ENCODE measurements at places on chromosomes 3 and 15. TPM values are rescaled to one million over a fixed set of nuclear protein-coding genes. Genes with fewer than 3 reads are reported as not detected.

DNA sequence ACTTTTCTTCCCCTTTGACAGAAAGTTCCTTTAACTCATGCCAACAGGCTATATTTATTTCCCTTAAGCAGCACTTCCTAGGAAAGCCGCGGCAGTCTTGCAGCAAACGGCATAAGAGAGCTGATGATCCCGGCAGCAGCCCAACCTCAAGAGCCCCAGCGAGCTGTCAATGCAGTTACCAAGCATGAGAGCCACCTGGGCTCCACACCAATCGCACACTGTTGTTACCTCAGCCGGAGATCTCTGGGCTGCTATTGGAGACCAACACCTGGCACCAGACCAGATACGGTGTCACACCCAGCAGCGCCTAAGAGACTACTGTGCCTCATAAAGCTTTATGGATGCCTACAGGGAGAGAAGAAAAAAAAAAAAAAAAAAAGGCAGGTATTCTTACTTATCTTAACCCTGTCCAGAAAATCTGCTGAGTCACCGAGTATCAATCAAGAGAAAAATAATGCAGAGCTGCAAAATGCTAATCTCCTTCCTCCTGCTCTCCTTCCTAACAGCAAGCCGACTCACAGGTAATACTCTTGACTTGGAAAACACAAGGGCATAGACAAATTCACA is 11.7 kb downstream of the ABCC5 start:
- DNase-seq = peak; percentile 34
- peaks cover 12% of the 10 kb centered on the region for H3K4me1 ChIP-seq

DNA sequence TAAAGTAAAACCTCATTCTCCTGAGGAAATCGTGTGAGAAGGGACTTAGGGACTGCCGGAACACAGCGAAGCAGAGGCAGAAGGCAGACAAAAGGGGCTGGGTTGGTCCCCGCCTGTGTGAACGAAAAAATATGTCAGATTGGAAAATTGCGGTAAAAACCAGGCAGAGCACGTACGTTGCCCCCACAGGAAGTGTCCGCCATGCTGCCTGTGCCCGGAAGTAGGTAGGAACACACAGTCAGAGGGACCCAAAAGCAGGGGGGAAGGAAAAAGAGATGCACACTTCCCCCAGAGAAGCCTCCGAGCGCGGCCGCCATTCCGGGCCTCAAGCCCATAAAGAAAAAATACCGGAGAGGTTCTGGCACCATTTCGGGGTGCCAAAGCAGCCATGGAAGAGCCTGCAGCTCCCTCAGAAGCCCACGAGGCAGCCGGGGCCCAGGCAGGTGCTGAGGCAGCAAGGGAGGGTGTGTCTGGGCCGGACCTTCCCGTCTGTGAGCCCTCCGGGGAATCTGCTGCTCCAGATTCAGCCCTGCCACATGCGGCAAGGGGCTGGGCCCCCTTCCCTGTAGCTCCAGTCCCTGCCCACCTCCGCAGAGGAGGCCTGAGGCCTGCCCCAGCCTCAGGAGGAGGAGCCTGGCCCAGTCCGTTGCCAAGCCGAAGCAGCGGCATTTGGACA is at the start of gene MKRN3:
Gene MKRN3, plus strand, starts transcription at position 280 of the 676 bp plus-strand sequence. Its CDS starts 109 bp downstream, at position 389.
- DNase-seq = peak; percentile 13
- H3K27ac ChIP-seq = peak within 1 kb of the TSS; percentile 27
- no peaks in the 10 kb centered on the region for H3K4me1 ChIP-seq
- H3K4me3 ChIP-seq = peak within 1 kb of the TSS; percentile 60

SI gene
- not detected for total RNA-seq

ROPN1 gene
- total RNA-seq = not detected

- no peaks in the 10 kb centered on the region for H3K36me3 ChIP-seq
- H3K4me1 ChIP-seq = peaks cover 4% of the 10 kb centered on the region
- no peak overlapping the region for H3K4me3 ChIP-seq
- no peak for DNase-seq
These were observed 36.4 kb upstream of the MYZAP start for GRCh38 chr15:57555270-57555669.

- peaks cover 10% of the 10 kb centered on the region for H3K27me3 ChIP-seq
- no peak for DNase-seq
- no peaks in the 10 kb centered on the region for H3K36me3 ChIP-seq
These were observed 48.3 kb downstream of the MB21D2 start for GRCh38 chr3:192869131-192870031.

FBXO40 gene
- not detected for total RNA-seq

C2CD4B gene
- total RNA-seq = 0.90 TPM

DNA sequence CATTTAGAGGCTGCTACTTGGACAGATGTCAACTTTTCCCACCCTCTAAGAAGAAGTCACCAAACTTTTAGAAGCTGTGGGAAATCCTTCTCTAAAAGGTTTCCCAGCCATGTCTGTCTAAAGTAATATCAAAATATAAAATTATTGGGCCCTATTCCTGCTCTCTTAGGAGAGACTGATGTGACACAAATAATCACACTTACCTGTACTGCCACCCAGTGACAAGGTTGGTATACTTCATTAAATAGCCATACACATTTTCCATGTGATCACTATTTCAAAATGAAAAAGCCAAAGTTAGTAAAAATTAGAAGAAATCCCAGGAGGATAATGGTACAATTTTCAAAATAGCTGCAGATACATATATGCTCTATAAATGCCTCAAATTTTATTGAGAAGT is 12.6 kb downstream of the OSBPL11 start:
- H3K36me3 ChIP-seq = peaks cover 3% of the 10 kb centered on the region
- H3K4me3 ChIP-seq = no peak overlapping the region
- H3K4me1 ChIP-seq = peaks cover 13% of the 10 kb centered on the region
- no peaks in the 10 kb centered on the region for H3K27me3 ChIP-seq
- H3K27ac ChIP-seq = no peak overlapping the region

ATP8B4 gene
- total RNA-seq = 21.3 TPM

- no peak overlapping the region for H3K4me3 ChIP-seq
- peaks cover 22% of the 10 kb centered on the region for H3K4me1 ChIP-seq
- H3K27ac ChIP-seq = no peak overlapping the region
- DNase-seq = no peak
These were observed 130.5 kb upstream of the NR2E3 start for GRCh38 chr15:71679793-71680353.

- H3K4me1 ChIP-seq = peaks cover 82% of the 10 kb centered on the region
- H3K36me3 ChIP-seq = peaks cover 3% of the 10 kb centered on the region
- no peaks in the 10 kb centered on the region for H3K27me3 ChIP-seq
- peak overlapping the region; percentile 36 for H3K27ac ChIP-seq
- DNase-seq = no peak
These were observed 306.4 kb upstream of the STT3B start for GRCh38 chr3:31226346-31226745.

GRCh38 chr3:117762621-117763037 is 1053.0 kb downstream of the TUSC7 start:
- no peaks in the 10 kb centered on the region for H3K27me3 ChIP-seq
- no peaks in the 10 kb centered on the region for H3K36me3 ChIP-seq
- H3K4me3 ChIP-seq = no peak overlapping the region
- H3K4me1 ChIP-seq = no peaks in the 10 kb centered on the region
- H3K27ac ChIP-seq = no peak overlapping the region

- H3K27me3 ChIP-seq = no peaks in the 10 kb centered on the region
- H3K27ac ChIP-seq = peak overlapping the region; percentile 79
- DNase-seq = no peak
These were observed 24.7 kb upstream of the ZBED2 start for GRCh38 chr3:111619833-111620232.

CHRM5 gene
- not detected for total RNA-seq

DNA sequence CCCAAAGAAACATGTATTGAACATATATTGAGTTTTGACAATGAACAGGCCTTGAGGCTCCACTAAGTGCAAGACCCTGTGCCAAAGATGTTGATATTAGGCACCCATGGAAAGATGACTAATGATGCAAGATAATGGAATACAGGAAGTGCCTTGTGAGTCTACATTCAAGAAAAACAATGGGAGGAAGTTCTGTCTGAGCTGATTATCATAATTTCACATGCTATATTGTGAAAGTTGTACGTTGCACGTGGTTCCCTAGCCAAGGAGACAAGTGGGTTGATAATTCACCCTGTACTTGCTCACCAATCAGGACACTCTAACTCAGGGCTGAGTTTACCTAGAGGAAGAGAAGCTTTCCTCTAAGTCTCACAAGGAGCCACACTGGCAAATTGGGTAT is 186.9 kb upstream of the STAC start:
- no peak overlapping the region for H3K27ac ChIP-seq
- H3K4me3 ChIP-seq = no peak overlapping the region
- H3K27me3 ChIP-seq = no peaks in the 10 kb centered on the region
- no peaks in the 10 kb centered on the region for H3K36me3 ChIP-seq

- peaks cover 21% of the 10 kb centered on the region for H3K27me3 ChIP-seq
- peaks cover 76% of the 10 kb centered on the region for H3K4me1 ChIP-seq
- H3K4me3 ChIP-seq = peak overlapping the region; percentile 69
These were observed 361.9 kb upstream of the ICE2 start for GRCh38 chr15:60840703-60841411.

POTEB2 gene
- total RNA-seq = not detected
